GM04503 (cell line): ENCODE measurements at places on chromosomes 2 and 18.
A peak's percentile ranks its signal among the peaks of the same experiment; 100 is the strongest.

DNA sequence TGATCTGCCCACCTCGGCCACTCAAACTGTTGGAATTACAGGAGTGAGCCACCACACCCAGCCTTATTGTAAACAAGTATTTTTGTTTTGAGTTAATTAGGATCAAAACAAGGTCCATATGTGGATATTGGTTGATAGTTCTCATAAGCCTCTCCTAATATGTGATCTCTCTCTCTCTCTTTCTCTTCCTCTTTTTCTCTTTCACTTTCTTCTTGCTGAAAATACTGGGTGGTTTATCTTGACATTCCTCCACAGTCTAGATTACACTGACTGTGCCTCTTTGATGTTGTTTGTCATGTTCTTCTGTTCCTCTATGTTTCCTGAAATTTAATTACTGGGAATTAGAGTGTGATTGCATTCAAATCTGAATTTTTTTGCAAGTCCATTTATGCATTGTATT is 547.5 kb upstream of the NRXN1 start:
- no peak for DNase-seq

- DNase-seq = no peak
Observed at GRCh38 chr18:1846640-1847039, 724.7 kb downstream of the METTL4 start.

DNA sequence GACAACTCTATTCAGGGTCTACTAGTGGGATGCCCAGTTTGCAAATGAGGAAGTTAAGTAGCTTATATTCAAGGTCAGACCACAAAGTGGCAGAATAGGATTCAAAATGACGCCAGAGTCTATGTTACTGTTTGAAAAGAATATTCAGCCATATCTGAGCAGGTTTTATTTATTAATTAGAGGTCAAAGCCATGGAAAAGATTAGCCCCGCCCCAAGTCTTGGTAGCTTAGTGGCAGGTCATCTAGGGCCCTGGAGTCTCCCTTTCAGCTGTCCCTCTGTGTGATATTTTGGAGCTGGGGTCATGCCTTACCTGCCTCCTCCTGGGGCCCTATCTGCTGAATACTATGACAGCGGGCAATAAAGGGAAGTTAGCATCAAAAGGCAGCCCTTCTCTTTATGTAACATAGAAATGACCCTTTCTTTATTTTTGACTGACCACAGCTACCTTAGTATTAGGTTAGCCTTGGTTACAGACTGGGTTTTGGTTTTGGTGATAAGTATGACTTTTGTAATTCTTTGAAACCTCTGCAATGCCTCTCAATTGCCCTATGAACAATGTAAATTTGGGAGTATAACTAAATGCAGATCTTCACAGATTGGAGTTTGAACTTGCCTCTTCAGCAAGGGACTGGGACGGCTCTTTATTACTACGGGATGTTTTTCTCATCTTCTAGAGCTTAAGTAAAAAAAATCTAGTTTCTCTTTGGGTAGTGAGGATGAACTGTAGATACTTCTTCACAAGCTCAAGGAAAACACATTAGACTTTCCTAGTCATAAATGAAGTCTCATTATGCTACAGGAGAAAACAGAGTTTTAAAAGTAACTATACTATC is 153.0 kb upstream of the ITGA4 start:
- no peak for DNase-seq

DNA sequence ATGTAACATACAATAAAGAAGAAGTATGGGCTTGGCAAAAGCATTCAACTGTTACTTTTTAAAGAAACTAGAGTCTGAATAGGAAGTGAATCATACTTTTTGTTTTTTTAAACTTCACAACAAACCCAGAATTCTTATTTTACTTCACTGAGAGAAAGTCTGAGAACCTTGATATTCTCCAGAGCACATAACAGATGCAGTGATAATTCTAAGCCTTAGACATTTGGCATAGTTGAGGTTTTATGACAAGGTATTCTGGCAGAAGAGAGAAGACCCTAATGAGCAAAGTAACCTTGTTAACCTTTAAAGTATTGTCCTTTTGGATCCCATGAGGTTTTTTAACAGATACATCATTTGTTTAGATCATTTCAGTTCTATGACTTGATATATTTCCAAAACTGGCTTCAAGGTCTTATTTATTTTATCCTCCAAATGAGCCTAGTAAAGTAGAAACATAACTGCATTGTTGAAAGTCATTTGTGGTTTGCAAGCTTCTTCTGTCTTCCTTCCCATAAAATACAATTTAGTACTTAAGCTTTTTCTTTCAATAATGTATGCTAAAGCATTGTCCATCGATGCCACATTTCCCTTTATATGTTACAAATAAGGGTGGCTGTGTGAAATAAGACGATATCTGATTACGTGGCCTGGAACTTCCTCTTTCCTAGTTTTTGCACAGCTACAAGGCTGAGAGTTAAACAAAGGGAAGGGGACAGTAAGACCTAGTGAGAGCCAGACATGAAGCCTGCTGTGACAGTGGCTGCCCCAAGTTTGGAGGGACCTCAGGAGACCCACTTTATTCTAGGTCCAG is 86.1 kb upstream of the ITPRID2 start:
- DNase-seq = peak; percentile 93

GRCh38 chr2:173008786-173009185 is 66.9 kb upstream of the MAP3K20 start:
- no peak for DNase-seq

DNA sequence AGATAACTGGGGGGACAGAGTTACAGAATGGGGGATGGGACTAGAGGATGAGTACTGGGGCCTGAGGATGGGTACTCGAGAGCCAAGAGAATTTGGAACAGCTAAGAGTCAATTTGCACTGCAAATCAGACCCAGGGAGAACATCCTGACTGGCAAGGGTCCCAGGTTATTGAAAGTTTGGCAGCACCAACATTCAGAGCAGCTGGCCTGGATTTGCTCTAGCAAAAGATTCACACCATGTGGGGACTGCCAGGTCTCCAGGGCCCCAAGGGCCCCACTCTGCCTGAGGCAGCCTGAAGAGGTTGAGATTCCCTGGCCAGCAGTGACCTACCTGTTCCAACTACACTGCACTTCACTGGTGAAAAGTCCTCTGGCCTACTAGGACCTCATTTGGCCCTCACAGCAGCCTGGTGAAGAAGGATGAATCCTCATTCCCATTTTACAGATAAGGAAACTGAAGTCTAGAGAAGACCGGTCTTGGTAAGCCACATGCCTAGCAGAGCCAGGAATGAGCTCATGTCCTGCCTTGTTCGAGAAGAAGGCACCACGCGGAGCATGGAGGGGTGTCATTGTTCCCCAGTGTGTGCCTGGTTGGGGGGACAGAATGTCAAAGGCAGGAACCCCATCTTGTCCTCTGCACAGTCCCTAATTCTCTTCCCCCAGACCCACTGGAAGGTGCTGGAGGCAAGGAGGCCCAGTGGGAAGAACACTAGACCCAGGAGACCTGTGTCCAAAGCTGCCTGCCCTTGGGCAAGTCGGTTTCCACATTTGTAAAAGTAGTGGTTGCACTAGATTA is 258.6 kb downstream of the TNS1 start:
- no peak for DNase-seq

DNA sequence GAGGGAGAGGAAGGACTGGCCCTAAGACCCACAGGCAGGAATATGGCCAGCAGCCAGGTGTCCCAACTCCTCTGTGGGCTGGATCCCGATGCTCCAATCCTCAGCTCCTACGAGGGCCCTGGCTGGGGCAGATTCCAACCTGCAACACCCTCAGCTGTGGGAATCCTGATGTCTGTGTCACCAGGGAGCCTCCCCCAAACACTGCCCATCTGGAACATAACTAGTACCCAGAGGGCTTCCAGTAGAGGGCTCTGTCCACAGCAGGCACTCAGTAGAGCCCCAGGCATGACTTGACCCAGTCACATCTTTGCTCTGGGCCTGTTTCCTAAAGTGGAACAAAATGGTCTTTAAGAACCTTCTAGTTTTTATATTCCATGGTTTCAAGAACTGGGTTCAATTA is 20.6 kb upstream of the LOXHD1 start:
- DNase-seq = no peak

- no peak for DNase-seq
Observed at GRCh38 chr18:471716-472115, 28.8 kb downstream of the COLEC12 start.
